ENCODE measurements at places on chromosomes 12 and 14.

DNA sequence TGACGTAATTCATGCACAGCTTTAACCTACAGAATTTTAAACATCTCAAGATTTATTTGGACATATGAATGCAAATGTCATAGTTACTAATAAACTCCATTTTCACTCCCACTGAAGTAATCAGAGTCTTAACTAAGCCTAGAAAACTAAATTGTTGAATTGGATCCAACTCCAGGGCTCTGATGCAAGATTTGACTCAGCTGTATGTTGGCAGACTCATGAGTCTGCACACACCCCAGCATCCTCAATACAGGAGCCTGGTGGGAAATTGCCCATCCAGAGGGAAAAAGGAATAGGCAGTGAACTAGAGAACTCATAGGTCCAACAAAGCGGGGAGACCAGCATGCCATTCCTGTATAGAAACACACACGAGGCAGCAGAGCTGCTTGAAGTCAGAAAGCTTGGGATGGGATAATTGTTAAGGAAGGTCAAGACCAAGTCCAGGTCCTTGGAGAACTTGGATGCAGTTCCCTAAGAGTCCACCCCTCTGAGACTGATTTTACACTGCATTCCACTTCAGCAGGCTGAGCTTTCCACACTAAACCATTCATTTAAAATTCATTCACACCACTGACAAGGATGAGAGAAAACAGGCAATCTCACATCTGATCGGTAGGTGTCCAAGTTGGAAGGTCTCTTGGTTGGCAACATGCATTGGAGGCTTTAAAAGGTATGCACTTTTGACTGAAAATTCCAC is 14.4 kb downstream of the TMTC1 start:
- peak; percentile 84 for DNase-seq

- no peak for DNase-seq
These were observed 10.1 kb downstream of the NUDT4 start for GRCh38 chr12:93387780-93388179.

DNA sequence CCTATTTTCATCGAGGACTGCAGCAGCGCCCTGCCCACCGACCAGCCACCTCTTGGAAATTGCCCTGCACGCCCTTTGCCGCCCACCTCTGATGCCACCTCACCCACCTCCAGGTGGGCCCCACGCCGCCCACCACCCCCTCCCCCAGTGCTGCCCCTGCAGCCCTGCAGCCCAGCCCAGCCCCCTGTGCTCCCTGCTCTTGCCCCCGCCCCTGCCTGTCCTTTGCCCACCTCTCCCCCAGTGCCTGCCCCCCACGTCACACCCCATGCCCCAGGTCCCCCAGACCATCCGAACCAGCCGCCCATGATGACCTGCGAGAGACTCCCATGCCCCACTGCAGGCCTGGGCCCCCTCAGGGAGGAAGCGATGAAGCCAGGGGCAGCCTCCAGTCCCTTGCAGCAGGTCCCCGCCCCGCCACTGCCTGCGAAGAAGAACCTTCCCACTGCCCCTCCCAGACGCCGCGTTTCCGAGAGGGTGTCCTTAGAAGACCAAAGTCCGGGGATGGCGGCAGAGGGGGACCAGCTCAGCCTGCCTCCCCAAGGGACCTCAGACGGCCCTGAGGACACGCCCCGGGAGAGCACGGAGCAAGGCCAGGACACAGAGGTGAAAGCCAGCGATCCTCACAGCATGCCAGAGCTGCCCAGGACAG is 96.5 kb downstream of the LGMN start:
- DNase-seq, result no peak

DNA sequence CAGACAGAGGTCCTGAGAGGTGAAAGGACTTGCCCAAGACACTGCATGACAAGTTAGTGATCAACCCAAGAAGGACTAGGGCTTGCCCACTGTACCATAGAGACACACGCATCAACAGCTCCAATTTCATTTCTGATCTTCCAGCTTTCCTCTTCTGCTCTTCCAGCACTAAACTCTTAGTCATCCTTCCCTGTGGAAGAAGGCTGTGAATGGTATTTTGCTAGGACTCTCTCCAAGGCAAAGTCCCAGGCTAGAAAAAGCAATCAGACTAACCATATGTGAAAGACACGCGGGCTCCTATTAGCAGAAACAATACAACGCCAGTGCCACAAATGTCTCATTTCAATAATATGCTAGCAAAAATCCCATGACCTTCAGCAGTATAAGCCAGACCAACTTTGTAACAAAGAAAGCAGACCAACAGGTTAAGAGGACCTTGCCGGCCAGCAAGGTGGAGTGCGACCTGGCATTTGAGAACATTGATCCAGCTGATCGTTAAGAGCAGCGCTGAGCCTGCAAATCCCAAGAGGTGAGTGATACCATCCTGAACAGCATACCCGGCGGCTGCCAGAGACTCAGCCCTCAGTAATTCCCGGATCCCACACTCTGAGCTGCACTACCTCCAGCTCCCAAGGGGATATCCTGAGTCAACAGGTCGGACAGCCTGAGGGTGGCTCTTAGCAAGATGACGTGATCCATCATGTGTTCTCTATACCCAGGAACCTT is 132.5 kb downstream of the FOXN3 start:
- DNase-seq, result peak; percentile 93

- DNase-seq, result no peak
These were observed 15.0 kb upstream of the CIPC start for GRCh38 chr14:77083082-77083481.

DNA sequence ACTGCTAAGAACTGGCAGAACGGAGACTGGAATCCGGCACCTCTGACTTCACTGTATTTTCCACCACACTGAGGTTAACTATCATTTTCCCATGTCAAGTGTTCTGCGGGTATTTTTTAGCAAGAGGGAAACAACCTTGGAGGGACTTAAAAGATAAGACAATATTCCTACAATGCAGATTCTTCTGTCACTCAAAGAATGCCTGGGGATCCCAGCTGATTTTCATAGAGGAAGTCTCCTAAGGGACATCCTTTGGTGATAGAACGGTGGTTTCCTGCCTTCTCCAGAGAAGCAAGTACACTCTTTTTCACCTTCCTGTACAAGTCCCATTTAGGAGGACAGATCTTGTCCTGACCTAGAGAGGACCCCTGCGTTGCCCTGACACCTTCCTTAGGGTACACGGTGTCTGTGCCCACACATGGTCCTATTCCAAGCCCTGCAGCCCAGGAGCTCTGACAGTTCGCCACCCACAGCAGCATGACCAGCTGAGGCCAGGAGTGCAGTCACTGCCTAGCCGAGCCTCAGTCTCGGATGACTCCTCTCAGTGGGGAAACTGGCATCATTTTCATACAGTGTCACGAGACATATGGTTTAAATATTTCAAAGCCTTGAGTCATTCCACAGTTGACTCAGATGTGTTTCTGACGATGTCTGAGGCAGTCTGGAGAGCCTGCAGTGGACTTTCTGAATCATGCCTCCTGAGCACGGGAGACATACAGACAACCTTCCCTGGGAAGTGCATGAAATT is 181.3 kb upstream of the FKBP4 start:
- DNase-seq, result peak; percentile 98

DNA sequence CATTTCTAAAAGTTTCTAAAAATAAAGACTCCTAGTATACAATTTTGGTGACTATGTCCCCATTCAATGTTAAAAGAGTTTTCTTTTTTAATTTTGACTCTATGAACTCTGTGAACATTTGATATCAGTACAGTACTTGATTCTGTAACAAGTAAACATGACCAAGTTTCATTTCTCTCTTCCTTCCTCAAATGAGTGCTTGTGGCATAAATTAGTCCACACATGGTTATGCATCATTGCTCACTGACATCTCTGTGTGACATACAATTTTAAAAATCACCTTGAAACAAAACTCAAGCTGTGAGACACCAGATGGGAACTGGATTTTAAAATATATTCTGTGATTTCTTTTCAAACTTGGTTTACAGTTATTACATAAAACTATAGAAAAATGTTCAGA is 253.9 kb upstream of the MDGA2 start:
- no peak for DNase-seq

- no peak for DNase-seq
These were observed 57.8 kb downstream of the B4GALNT3 start for GRCh38 chr12:517538-517937.

GRCh38 chr12:121579190-121579791 is 1.5 kb downstream of the KDM2B start:
- DNase-seq, result no peak

GRCh38 chr12:62581288-62582064 is 114.8 kb downstream of the MON2 start:
- DNase-seq, result peak; percentile 48

DNA sequence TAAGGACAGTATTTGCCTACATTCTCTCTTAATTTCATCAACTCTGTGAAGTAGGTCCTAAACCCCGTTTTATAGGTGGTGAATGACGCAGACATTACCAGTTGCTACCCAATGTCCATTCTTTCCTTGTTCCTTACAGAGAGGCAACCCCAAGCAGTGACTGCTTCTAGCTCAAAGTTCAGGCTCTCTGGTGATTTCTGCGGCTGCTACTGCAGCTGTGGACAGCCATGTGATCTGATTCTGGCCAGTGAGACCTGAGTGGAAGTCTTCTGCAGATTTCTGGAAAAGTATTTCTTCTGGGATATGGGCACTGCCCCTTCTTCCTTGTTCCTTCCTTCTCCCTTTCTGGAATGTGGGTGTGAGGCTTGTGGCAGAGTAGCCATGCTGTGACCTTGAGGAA is 82.9 kb downstream of the ARF6 start:
- DNase-seq, result no peak

DNA sequence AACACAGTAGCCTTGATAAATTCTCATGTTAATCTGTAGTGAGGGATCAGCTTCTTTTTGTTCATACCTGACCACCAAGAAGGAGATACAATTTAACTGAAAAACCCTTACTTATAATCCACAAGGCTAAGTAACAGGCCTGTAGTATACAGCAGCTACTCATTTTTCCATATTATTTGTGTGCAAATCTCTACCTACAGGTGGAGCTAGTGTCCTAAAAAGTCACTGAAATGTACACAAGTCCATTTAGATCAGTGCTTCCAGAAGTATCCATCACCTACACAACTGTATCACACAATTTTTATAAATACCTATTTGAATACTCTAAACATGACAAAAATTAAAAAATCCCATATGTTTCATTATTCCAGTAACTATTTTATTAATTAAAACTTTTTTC is 173.2 kb downstream of the SLC35F4 start:
- peak; percentile 34 for DNase-seq

- DNase-seq, result no peak
These were observed 1.7 kb downstream of the AJUBA start for GRCh38 chr14:22980672-22981089.

DNA sequence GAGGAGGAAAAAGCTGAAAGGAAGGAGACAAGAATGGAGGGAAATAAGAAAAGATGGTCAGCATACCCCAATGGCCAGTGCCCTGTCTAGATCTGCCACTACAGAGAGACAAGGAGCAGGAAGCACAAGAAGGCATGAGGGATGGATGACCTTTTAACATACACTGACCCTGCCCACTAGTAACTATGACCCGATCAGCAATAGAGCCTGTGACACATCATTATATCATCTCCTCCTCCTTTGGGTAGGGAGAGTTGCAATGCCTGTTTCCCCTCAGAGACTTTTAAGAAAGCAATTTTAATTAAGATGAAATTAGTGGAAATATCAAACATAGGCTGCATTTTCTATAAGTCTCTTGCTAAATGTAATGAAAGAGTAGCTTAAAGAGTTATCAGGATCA is 4.7 kb upstream of the SLC2A13 start:
- DNase-seq, result no peak

- DNase-seq, result no peak
These were observed 142.1 kb downstream of the MED13L start for GRCh38 chr12:116135209-116135930.

GRCh38 chr12:6367065-6367968 is 8.0 kb downstream of the SCNN1A start:
- no peak for DNase-seq

- DNase-seq, result no peak
These were observed 62.8 kb downstream of the VWF start for GRCh38 chr12:6061660-6062059.

DNA sequence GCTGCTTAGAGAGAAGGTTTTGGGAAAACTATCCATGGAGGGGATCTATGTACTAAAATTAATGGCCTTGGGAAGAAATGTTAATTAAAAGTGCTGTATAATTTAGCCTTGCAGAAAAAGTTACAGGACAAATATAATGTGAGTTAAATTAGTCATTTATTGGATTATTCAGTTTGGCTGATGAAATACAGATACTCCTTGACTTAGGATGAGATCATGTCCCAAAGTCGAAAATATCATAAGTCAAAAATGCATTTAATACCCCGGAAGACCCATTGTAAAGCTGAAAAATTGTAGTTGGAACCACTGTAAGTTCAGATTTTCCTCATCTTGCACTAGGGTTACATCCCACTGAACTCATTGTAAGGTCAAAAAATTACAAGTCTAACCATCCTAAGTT is 9.7 kb downstream of the RTRAF start:
- DNase-seq, result no peak

GRCh38 chr12:26416550-26416949 is 221.2 kb downstream of the SSPN start:
- no peak for DNase-seq

GRCh38 chr12:119710374-119710964 is 42.5 kb downstream of the PRKAB1 start:
- no peak for DNase-seq

- DNase-seq, result no peak
These were observed 40.2 kb downstream of the PROX2 start for GRCh38 chr14:74835645-74836250.

DNA sequence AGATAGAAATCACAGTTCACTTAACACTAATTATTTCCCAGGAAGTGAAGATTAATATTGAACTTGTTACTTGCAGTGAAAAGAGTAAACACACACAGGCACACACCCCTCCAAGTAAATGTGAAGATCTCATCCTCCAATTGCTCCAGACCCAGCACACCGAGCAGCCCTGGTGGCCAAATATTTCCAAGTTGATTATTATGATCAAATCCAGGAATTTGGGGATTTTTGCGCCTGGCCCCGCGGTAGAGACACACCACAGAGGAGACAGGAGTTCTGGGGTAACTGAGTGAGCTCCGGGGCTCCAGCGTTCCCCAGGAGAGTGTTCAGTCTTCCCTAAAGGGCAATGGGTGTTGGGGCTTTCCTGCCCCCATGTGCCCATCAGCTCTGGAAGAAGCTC is 431.5 kb downstream of the BCL11B start:
- no peak for DNase-seq

DNA sequence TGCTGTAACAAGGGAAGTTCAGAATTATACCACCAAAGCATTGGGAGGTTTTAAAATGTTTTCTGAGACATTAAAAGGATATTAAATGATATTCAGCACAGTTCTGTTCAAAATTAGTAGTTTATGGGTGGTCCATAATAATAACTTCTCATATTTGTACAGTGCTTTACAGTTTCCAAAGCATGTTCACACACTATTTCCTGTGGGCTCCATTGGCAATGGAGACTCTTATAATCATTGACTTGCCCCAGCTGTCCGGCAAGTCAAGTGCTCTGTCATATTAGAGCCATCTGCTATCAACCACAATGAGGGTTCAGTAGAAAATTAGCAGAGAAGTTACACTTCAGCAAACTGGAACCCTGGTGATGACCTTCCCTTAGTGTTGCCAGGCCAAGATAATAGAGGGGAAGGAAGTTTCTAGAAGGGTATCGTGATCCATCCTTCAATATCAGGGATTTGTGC is 526.6 kb upstream of the CCDC196 start:
- DNase-seq, result no peak

GRCh38 chr14:78790271-78790670 is 620.1 kb downstream of the NRXN3 start:
- DNase-seq, result no peak

GRCh38 chr12:45477526-45477925 is 252.0 kb upstream of the ARID2 start:
- DNase-seq, result peak; percentile 40
